ENCODE measurements at places on chromosomes 1 and 21. TPM values are rescaled to one million over a fixed set of nuclear protein-coding genes. Genes with fewer than 3 reads are reported as not detected.

NR0B2 gene
- total RNA-seq = not detected

MYOG gene
- not detected for total RNA-seq

PADI1 gene
- not detected for total RNA-seq

CZIB gene
- total RNA-seq = 28.5 TPM

RABGGTB gene
- 42.8 TPM for total RNA-seq

B3GALT2 gene
- total RNA-seq = 71.5 TPM

TSACC gene
- total RNA-seq = not detected

ZNF678 gene
- total RNA-seq = 38.6 TPM

SYNC gene
- total RNA-seq = 3.7 TPM

SIKE1 gene
- total RNA-seq = 64.2 TPM

BARHL2 gene
- total RNA-seq = not detected

CR2 gene
- total RNA-seq = under 0.01 TPM

ITPKB gene
- 6.1 TPM for total RNA-seq

All from temporal lobe (tissue), 4 donors.